Panc1 (cell line): ENCODE measurements at places on chromosomes 3 and 15.

DNA sequence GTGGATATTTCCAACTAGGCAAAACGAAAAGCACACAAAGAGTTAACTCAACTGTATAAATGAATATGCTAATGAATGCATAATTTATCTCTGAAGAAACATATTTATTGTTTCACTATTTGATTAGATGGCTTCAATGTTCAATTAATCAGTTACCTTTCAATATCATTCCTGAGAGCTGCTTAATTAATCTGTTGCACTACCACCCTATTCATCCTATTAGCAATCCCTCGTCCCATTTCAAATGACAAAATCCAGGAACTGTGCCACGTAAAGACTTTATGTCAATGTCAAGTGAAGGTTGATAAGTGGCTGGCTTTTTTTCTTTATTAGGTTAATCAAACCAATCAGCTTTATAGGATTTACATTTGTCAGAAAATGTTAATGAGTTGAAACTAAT is 82.7 kb downstream of the ALCAM start:
- no peak overlapping the region for H3K4me3 ChIP-seq
- no peaks in the 10 kb centered on the region for H3K36me3 ChIP-seq
- H3K27me3 ChIP-seq = no peaks in the 10 kb centered on the region
- no peak for DNase-seq
- H3K27ac ChIP-seq = no peak overlapping the region
- H3K4me1 ChIP-seq = no peaks in the 10 kb centered on the region

DNA sequence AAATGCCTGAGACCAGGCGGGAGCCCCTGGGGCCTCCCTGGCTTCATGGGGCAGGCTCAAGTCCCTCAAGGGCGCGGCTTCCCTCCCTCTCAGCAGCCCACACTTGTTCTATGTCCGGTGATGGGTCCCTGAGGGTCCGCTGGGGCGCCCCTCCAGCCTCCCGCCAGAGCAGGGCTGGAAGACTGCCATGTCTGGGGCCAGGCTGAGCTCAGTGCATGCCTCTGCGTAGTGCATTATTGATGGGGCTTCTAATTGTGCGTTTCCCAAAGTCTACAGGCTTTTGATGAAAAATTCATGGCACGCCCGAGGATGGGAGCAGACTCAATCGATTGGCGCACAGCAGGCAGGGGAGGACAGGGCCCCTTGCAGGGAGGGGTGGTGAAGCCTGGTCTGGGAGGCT is 51.3 kb downstream of the CYP11A1 start:
- H3K27me3 ChIP-seq = no peaks in the 10 kb centered on the region
- DNase-seq = no peak
- no peaks in the 10 kb centered on the region for H3K36me3 ChIP-seq
- H3K4me1 ChIP-seq = peaks cover 4% of the 10 kb centered on the region; the same call in 1 of the 2 replicates

GRCh38 chr15:62269504-62269903 is 104.4 kb upstream of the C2CD4B start:
- H3K4me3 ChIP-seq = no peak overlapping the region
- no peak for DNase-seq

DNA sequence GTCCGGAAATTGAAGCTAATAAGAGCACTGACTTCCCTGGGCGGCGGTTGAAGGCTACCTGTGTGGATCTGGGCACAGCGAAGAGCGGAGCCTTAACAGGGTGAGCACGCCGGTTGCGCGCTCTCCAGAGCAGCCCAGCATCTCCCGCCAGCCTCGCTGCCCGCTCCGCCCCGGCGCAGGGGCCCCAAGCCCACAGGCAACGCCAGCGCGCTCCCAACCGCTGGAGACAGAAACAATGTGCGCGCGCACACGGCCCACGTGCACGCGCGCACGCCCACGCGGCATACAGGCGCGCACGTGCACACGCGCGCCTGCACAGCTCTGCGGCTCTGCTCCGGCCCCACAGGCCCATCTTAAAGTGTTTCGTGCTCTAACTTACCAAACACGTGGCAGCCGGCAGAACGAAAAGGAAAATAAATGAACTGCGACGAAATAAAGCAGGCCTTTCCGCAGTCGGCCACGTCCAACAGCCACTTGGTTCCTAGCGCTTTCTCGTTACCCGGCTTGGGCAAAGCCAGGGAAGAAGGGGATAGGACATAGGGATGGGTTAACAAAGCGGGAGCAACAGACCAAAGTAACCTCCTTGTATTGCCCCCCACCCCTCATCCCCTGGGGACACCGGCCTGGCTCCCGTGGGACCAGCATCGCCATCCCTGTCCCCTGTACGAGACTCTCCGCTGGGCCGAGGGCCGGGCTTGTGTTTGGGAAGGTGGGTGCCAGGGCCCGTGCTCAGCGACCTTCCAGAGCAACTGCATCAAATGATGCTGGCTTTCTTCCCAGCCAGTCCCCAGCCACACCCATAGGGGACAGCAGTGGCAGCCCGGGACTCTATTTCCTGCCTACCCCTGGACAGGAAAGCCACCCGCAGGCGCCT is 203.7 kb downstream of the ABHD5 start:
- H3K4me3 ChIP-seq = peak overlapping the region; percentile 52
- no peak overlapping the region for H3K27ac ChIP-seq
- no peak for DNase-seq
- peaks cover 2% of the 10 kb centered on the region; the same call in 1 of the 2 replicates for H3K27me3 ChIP-seq
- H3K36me3 ChIP-seq = no peaks in the 10 kb centered on the region

DNA sequence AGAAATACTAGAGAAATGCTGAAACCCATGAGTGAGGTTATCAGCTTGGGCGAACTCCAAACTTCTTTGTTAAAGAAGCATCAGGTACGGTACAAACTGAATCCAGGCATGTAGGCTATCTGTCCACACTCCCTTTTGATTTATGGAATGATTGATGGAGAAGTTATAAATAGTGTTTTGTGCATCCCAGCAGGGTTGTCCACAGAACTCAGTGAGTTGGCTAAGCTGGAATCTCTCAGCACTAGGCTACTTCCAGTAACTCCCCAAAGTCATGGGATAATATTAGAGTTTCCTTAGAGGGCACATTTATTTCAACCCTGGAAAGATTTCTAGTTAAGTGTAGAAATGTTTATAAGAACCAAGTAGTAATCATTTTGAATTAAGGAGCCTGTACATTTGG is 186.2 kb upstream of the CRBN start:
- H3K4me1 ChIP-seq = no peaks in the 10 kb centered on the region
- no peaks in the 10 kb centered on the region for H3K36me3 ChIP-seq
- H3K27me3 ChIP-seq = no peaks in the 10 kb centered on the region
- DNase-seq = no peak
- no peak overlapping the region for H3K27ac ChIP-seq

DNA sequence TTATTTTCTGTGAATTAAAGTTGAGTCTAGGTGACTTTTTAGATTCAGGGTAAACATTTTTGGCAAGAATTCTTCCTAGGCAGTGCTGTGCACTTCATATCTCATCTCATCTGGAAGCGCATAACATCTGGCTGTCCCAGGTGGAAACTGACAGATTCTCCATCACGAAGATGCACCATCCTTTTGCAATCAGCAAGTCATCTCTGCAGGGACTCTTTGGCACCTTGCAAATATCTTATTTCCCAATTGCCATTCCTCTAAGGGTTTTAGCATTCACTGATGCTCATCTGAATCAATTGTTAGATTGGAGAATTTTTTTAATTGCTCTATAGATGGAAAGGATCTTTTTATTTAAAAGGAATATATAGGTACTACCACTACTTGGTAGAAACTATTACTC is 282.7 kb upstream of the ATP10A start:
- H3K4me3 ChIP-seq = no peak overlapping the region
- no peaks in the 10 kb centered on the region for H3K27me3 ChIP-seq
- H3K27ac ChIP-seq = no peak overlapping the region
- H3K36me3 ChIP-seq = no peaks in the 10 kb centered on the region
- H3K4me1 ChIP-seq = no peaks in the 10 kb centered on the region

DNA sequence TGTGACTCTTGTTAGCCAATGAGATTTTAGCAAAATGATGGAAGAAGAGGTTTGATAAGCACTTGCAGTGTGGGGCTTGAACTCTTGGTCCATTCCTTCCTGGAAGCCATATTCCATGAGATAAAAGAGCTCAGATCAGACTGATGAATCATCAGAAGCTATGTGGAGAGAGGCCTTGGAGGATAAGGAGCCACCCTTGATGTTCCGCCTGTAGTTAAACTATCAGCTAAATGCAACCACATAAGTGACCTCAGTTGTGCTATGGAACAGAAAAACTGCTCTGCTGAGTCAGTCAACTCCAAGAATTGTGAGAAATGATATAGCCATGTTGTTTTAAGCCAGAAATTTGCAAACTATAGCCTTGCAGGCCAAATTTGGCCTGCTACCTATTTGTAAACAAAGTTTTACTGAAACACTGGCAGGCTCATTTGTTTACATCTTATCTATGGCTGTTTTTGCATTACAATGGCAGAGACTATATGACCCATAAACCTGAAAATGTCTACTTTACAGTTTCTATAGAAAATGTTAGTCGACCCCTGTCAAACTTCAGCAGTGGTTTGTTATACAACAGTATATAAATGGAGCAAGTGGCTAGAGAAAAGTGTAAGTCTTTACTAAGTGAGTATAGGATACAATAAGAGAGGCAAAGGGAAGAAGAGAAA is 27.6 kb upstream of the GAP43 start:
- H3K27ac ChIP-seq = no peak overlapping the region
- H3K36me3 ChIP-seq = no peaks in the 10 kb centered on the region; the same call in 1 of the 2 replicates
- no peaks in the 10 kb centered on the region for H3K4me1 ChIP-seq
- DNase-seq = no peak
- H3K27me3 ChIP-seq = no peaks in the 10 kb centered on the region

GRCh38 chr3:64291345-64291744 is 66.1 kb upstream of the PRICKLE2 start:
- no peaks in the 10 kb centered on the region for H3K4me1 ChIP-seq
- no peaks in the 10 kb centered on the region for H3K36me3 ChIP-seq
- H3K4me3 ChIP-seq = no peak overlapping the region
- no peaks in the 10 kb centered on the region for H3K27me3 ChIP-seq
- DNase-seq = peak; percentile 38
- H3K27ac ChIP-seq = no peak overlapping the region

- no peak within 1 kb of the TSS for H3K4me3 ChIP-seq
- no peaks in the 10 kb centered on the region for H3K4me1 ChIP-seq
- H3K36me3 ChIP-seq = no peaks in the 10 kb centered on the region
- no peak for DNase-seq
- H3K27me3 ChIP-seq = peaks cover 3% of the 10 kb centered on the region
- no peak within 1 kb of the TSS for H3K27ac ChIP-seq
Measured at GRCh38 chr3:132317229-132317948, at the start of gene ACP3. ACP3 (plus strand) TSS chr3:132317407; CDS start chr3:132317457, 50 bp downstream.

- DNase-seq = no peak
- no peak overlapping the region for H3K4me3 ChIP-seq
- no peaks in the 10 kb centered on the region for H3K4me1 ChIP-seq
- peaks cover 40% of the 10 kb centered on the region for H3K27me3 ChIP-seq
- H3K36me3 ChIP-seq = no peaks in the 10 kb centered on the region
- H3K27ac ChIP-seq = no peak overlapping the region
Measured at GRCh38 chr3:124291008-124291407, 299.1 kb upstream of the ROPN1 start.

DNA sequence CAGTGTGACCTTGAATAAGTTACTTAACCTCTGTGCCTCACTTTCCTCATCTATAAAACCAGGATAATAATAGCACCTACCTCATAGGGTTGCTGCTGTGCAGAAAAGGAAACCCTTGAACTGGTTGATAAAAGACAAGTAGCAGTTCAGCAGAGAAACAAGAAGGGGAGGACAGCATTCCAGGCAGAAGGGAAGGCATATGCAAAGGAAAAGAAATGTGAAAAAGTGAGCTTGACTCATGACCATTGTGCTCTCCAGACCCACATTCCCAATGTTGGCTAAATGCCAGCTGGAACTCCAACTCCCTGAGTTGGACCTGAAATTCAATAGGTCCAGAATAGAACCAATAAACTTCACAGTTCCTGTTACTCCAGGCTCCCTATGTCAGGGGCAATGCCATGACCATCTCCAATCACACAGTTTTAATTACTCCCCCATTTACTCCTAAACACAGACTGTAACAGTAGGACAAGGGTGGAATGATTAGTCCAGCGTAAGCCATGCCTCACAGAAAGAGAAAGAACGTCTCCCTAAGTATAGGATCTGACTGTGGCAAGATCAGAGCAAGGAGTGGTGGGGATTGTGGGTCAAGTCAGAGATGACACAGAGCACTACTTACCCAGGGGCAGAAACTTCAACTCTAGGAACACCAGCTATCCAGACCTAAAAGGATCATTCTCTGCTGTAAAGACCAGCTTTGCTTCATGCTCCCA is 26.9 kb downstream of the PRKAR2A start:
- H3K27ac ChIP-seq = no peak overlapping the region
- no peaks in the 10 kb centered on the region for H3K36me3 ChIP-seq
- H3K27me3 ChIP-seq = no peaks in the 10 kb centered on the region
- H3K4me3 ChIP-seq = no peak overlapping the region
- H3K4me1 ChIP-seq = no peaks in the 10 kb centered on the region

DNA sequence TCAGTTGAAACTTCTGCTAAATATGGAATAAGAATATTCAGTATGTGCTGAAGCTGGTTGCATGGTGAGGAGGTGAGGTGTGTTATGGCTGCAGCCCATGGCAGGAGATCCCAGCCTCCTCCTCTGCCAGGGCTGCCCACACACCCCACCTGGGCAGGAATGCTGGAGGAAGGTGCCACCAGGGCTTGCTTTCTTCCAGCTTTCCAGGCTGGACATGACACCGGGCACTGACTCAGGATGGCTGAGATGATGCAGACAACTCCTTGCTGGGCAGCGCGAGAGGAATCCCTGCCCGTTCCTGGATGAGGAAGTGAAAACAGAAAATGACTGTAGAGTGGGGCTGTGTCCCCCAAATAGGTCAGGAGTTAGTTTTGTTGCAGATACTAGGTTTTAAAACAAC is 14.1 kb downstream of the GABRG3 start:
- H3K27me3 ChIP-seq = no peaks in the 10 kb centered on the region
- no peak overlapping the region for H3K27ac ChIP-seq
- H3K4me3 ChIP-seq = no peak overlapping the region
- H3K4me1 ChIP-seq = no peaks in the 10 kb centered on the region

DNA sequence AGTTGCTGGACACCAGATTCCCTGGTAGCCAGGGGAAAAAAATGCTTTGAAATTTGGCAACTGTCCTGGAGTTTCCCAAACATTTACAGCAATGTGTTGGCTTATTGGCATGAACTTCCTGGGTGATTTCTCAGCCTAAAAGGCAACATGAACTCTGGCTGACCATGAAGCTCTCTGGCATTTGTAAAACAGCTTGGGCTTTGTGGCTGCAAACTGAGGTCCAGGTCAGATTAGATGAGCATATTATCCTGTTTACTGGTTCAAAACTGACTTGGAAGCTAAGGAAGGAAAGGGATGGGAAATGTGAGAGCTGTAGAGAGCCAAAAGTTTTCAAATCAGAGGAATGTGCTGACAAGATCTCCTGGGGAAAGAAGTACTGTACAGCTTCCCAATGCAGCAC is 139.0 kb downstream of the P3H2 start:
- peaks cover 2% of the 10 kb centered on the region; the same call in 1 of the 2 replicates for H3K36me3 ChIP-seq
- no peak overlapping the region for H3K4me3 ChIP-seq
- peak overlapping the region; percentile 25 for H3K27ac ChIP-seq
- H3K4me1 ChIP-seq = peaks cover 11% of the 10 kb centered on the region; the same call in 1 of the 2 replicates
- no peaks in the 10 kb centered on the region for H3K27me3 ChIP-seq
